ENCODE measurements at places on chromosomes 5 and 9. TPM values are rescaled to one million over a fixed set of nuclear protein-coding genes. Genes with fewer than 3 reads are reported as not detected.

The BSPRY gene
- 3.3 TPM for total RNA-seq

DNA sequence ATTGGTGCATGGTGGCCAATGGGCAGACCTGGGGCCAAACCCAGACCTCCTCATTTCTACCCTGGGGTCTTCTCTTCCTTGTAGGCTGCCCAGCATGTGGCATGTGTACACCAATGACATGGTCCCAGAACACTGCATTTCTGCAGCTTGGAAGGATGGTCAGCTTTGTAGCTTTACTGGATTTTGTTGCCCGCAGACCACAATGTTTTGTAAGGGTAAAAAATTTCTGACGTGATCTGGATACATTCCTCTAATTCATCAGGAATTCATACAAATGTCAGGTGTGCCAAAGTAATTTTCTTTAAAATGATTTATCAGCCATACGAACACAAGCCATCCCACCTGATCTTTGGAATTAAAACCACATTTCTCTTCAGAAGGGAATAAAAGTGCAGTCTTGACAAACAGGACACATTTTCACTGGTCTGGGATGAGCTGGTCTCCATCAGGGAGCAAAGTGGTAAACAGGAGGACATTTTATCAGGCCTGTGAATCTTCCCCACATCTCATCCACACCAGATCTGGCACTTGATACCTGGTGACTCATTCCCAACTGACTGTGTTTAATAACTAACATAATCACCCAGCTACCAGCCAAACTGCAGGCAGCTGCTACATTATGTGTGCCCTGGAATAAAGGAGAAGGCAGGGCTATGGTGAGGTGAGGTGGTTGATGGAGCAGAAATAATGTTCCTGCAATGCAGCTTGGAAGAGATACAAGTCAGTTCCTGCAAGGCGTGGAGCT lies 103.9 kb downstream of the SPOCK1 start:
- DNase-seq = no peak

- DNase-seq = no peak
Measured at GRCh38 chr5:173862047-173862477, 26.1 kb upstream of the CPEB4 start.

The MEGF10 gene
- 1.4 TPM for total RNA-seq

DNA sequence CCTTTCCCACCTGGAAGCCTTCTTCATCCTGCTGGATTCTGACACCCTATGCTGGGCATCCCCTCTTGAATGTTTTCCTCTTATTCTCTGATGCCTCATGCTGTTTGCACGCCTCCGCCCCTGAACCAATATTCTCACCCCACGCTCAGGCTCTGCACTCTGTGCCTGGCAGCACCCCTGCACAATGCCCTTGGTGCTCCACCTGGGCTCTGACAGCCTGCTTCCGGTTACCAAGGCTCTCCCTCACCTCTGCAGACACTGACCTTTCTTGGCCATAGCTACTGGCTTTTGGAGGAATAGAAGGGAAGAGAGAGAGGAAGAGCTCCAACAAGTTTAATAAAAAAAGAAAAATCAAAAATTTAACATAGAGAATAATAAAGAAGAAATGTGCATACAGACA lies 108.7 kb upstream of the SHB start:
- no peak for DNase-seq

DNA sequence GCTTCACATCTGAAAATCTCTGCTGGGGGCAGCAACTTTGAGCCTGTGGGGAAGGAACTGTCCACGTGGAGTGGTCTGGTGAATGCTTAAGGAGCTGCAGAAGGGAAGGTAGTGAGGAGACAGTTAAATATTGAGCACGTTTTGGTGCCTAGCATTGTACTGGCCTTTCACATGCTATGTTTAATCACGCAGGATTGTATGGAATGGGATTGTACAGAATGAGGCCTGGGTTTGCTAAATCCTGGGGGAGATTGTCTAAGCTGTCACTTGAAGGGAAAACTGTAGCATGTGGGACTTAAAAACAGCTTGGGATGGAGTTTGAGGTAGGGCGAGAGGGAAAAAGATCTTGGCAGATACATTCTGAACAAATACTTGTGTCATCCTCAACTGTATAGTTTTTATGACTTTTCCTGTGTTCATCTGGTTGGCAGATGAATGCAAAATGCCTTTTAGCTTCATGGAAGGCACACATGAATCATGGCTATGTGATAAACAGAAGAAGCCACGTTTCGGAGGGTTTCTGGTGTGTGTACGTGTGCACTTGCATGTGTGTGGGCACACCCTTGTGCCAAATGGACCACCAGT lies 106.6 kb downstream of the TMC1 start:
- DNase-seq = no peak

GRCh38 chr5:176183321-176184074 lies 54.7 kb upstream of the SIMC1 start:
- no peak for DNase-seq

- no peak for DNase-seq
Measured at GRCh38 chr5:98938464-98938863, 9.7 kb upstream of the CHD1 start.

DNA sequence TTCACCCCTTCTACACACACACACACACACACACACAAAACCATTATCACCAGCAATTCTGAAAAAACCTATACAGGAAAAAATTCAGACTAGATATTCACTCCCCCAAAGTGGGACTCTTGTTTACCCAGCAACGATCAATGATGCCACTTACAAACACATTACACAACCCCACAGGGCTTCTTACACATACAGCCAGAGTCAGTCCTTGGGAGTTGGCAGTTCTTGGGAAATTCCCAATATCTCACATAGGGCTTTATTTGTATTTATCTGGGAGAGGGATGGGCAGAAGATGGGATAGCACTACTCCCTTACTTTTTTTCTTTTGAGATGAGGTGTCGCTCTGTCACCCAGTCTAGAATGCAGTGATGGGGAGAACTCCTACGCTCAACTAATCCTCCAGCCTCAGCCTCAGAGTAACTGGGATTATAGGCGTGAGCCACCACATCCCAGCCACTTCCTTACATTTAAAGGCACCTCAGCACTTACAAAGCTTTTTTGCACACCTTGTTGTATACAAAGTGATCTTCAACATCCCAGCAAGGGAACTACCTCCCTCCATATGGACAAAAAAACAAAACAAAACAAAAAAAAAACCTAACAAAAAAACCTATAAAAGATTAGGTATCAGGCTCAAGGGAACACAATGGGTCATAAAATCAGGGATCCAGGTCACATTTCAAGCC lies 168.4 kb downstream of the TSSK1B start:
- DNase-seq = no peak

DNA sequence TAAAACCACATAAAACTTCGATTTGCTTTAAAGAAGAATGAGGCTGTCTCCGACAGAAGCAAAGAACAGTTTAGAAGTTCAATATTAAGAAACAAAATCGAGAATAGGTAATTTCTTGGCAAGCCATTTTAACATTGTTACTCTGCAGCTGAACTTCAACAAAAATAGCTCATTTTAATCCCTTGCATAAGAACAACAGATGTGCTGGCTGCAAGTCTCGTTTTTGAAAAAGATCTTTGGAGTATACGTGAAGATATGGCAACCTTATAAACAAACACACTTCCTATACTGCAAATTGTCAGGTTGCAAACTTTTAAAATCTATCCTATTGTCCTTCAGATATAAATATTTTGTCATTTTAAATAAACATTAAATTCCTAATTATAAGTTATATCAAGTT lies 71.5 kb downstream of the FBN2 start:
- DNase-seq = no peak

DNA sequence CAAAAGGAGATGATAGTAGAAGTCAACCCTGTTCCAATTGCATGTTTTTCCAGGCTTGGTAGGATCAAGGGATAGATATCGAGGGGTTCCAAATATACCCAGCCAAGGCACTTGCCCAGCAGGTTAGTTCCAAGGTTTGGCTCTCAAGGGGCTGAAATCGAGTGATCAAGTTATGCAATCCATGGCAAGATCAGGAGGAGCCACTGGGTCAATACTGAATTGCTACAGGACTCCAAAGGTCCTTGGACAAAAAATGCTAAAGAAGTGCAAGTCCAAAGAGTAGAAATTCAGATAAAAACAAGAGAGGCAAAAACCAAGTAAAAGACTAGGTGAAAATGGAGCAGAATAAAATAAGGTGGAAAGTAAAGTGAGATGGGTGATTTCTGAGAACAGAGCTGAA lies 179.1 kb upstream of the RFX3 start:
- DNase-seq = no peak

- DNase-seq = no peak
Measured at GRCh38 chr5:123835421-123835820, 323.4 kb downstream of the CSNK1G3 start.

The SLC36A1 gene
- 13.0 TPM for total RNA-seq

DNA sequence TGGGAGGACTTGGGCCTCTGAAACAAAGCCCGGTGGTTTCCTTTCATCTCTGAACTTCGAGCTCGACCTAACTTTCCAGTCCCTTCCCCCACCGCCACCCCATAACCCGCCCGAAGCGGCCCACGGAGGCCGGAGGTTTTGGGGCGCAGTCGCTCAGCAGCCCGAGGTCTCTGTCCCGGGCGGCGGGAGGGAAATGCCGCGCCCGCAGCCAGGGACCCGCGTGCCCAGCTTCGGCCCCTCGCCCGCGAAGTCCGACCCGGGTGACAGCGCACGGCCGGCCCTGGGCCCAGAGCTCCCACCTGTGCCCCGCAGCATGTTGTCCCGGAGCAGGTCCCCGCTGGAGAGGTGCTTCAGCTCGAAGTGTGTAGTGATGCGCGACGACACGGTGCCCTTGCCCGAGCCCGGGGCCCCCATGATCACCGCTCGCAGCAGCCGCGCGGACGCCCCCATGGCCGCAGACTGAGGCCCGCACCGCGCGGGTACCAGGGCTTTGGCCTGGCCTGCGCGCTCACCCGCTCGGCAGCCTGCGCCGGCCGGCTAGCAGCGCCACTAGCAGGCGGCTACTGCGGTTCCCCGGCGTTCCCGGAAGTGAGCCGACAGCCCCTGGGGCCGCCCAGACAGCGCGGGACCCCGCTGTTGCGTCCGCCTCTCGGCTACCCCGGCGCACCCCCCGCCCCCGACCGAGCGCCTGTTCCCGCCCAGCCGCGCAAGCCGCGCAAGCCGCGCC lies at the start of gene AK3:
Gene AK3 (minus strand): TSS at position 565 of the 727 bp plus-strand sequence. CDS start 115 bp downstream, at position 450.
- peak; percentile 88 for DNase-seq

The SLC6A3 gene
- not detected for total RNA-seq

The CCDC171 gene
- total RNA-seq = 2.6 TPM

The LVRN gene
- not detected for total RNA-seq

DNA sequence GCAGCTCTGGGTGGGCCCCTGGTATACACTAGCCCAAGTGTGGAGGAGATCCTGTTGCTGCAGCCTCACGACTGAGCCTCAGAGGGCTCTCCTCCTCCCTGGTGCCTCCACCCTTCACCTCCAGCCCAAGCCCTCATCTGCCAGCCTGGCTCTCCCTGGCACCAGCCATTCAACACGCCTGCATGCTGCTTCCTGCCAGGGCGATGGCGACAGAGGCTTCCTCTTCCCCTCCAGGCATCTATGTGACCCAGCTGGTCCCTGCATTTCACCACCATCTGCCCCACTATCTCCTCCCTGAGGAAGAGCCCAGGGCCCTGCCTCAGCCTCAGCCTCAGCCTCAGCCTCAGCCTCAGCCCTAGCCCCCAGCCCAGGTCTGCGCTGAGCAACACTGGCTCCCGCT lies 54.8 kb upstream of the ANGPTL2 start:
- no peak for DNase-seq

GRCh38 chr9:129839324-129840023 lies 4.2 kb downstream of the USP20 start:
- DNase-seq = no peak

GRCh38 chr9:75930190-75930589 lies 39.7 kb downstream of the PCSK5 start:
- no peak for DNase-seq

Measured in natural killer cell (primary cell).